ENCODE measurements at places on chromosomes 16 and 17. TPM values are rescaled to one million over a fixed set of nuclear protein-coding genes. Genes with fewer than 3 reads are reported as not detected.

DNA sequence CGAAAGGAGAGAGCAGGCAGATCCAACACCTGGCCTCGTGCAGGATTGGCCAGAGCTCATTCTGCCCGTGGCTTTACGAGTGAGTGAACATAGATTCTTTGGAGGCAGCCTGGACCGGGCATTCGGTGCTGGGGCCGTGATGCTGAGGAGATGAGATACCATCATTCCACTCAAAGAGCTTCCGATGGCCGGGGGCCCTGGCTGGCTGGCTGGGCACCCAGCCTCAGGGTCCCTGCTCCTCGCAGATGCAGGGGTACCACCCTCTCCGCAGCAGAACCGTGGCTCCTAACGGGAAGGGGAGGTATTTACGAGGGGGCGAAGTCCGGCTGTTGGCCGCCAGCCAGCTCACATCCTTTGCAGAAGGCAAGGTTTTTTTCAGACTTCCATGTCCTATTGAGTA is 66.1 kb upstream of the FOXF1 start:
- no peaks in the 10 kb centered on the region for H3K27me3 ChIP-seq
- H3K4me3 ChIP-seq, result no peak overlapping the region
- H3K36me3 ChIP-seq, result no peaks in the 10 kb centered on the region
- H3K27ac ChIP-seq, result no peak overlapping the region

DNA sequence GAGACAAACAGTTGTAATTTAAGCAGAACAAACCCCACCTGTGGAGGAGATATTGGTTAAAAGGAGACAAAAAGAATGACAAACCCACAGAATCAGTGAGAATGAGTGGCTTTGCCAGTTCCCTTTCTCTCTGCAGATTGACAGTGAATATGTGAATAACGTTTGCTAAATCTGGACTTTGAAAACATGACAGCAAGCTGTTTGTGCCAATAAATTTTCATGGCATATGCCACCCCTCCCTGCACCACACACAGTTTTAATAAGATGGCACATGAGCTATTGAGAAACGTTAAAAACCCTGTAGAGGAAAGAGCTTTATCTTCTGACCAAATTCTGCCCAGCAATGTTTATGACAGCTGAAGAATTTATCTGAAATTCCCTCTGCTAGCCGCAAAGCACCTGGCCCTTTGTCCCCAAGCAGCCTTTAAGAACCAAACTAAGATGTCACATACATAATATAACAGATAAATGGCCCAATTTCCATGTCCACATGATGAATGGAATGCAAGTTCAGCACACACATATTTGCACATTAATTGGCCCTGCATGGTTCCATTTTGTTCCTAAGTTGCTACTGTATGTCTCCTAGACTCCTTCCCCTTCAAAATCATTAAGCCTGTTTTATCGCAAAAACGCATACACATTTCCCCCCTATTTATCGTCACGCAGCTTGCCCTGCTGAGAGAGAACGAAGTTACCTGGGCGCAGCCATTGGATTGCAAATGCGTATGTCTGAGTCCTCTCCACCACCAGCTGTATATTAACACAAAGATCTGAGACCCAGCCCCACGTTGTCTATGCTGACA is 773.5 kb upstream of the EEF2KMT start:
- H3K4me1 ChIP-seq, result no peaks in the 10 kb centered on the region
- no peaks in the 10 kb centered on the region for H3K36me3 ChIP-seq

COQ7 gene
- total RNA-seq, result 52.1 TPM

DNA sequence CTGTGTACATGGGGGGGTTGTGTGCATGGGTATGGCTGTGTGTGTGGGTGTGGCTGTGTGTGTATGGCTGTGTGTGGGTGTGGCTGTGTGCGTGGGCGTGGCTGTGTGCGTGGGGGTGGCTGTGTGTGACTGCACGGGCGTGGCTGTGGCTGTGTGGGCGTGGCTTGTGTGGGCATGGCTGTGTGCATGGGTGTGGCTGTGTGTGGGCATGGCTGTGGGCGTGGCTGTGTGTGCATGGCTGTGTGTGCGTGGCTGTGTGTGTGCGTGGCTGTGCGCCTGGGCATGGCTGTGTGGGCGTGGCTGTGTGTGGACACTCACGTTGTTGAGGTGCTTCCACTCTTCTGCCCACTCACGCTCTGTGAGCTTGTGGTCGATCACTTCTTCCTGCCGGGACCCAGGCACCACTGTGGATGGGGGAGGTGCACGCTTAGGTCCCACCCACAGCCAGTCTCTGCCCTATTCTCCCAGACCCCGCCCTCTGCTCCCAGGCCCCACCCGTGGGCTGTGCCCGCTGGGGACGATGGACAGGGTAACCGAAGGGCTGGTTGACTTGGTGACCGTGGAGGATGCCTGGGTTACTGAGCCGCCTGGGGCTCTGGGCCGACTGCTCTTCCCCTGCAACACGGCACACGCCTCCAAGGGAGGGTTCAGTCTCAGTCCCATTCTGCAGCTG is 16.0 kb upstream of the PABPN1L start:
- peaks cover 9% of the 10 kb centered on the region for H3K4me1 ChIP-seq
- no peaks in the 10 kb centered on the region for H3K36me3 ChIP-seq
- peaks cover 8% of the 10 kb centered on the region for H3K27me3 ChIP-seq
